ENCODE measurements at places on chromosomes 2 and 18.

- no peak for DNase-seq
- peak overlapping the region; percentile 75 for H3K27ac ChIP-seq
- H3K36me3 ChIP-seq = no peaks in the 10 kb centered on the region
- H3K4me3 ChIP-seq = peak overlapping the region; percentile 74
Observed at GRCh38 chr2:85594715-85595300, 737 bp upstream of the RNF181 start.

DNA sequence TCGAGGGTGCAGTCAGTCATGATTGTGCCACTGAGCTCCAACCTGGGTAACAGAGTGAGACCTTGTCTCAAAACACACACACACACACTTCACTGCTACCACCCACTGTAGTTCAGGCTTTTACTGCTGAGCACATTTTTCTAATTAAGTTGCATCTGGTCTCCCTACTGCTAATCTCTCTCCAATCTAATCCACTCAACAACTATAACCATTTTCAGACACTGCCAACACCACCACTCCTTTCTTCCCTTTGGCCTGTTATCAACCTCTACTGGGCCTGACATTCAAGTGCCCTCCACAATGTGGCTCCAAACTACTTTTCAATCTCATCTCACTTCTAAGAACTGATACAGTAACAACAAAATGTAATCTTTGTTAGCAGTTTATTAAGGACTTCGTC lies 44.8 kb downstream of the RMP24 start:
- no peaks in the 10 kb centered on the region for H3K36me3 ChIP-seq
- DNase-seq = no peak
- no peak overlapping the region for H3K4me3 ChIP-seq
- H3K27ac ChIP-seq = no peak overlapping the region
- no peaks in the 10 kb centered on the region for H3K4me1 ChIP-seq
- H3K27me3 ChIP-seq = no peaks in the 10 kb centered on the region

DNA sequence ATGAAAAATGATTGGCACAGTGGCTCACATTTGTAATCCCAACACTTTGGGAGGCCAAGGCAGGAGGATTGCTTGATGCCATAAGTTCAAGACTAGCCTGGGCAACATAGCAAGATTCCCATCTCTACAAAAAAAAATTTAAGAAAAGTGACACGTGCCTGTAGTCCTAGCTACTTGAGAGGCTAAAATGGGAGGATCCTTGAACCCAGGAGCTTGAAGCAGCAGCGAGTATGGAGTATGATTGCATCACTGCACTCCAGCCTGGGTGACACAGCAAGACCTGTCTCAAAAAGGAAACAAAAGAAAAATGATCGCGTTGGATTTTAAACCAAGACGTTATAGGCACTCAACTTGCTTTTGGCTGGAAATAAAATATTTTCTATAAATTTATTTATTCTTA lies 37.8 kb upstream of the CREB1 start:
- no peaks in the 10 kb centered on the region for H3K36me3 ChIP-seq
- H3K4me1 ChIP-seq = peaks cover 17% of the 10 kb centered on the region
- no peak overlapping the region for H3K4me3 ChIP-seq
- DNase-seq = no peak

DNA sequence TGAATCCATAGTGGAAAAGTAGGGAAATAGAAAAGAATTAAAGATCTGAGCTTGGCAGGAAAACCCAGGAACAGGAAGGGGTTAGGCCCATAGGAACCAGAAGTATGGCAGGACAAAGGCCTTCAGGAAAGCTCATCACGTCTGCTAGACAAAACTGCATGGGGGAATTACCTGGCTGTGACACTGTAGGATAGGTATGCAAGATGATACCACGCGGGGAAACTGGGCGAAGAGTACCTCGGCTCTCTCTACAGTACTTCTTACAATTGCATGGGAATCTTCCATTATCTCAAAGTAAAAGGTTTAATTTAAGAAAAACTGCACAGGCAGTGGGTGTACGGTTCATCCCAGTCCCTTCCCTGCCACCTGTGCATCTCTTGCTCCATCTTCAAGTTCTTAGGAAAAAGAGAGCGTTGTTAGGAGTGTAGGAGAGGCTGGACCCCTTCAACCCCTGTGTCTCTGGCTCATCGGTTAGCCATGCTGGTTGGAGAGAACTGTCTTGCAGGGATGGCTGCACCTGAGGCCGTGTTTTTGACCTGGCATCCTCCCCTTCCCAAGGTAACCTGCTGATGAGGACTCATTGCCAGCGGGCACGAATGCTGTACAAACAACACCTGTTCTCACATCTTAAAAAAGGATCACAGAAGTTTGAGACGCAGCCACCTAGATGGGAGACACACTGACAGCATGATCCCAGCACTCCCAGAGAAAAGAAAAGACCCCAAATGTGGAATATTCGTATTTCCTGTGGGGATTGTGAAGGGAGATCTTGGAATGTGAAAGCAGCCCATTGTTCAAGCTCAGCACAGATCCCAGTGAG lies 120.5 kb upstream of the COPS8 start:
- H3K36me3 ChIP-seq = no peaks in the 10 kb centered on the region
- no peak overlapping the region for H3K4me3 ChIP-seq
- DNase-seq = peak; percentile 48
- peak overlapping the region; percentile 63 for H3K27ac ChIP-seq

All from GM23338 (cell line).